ENCODE measurements at places on chromosomes 7 and 10.

GRCh38 chr7:116340201-116340847 lies 130.0 kb downstream of the TES start:
- DNase-seq, result no peak

DNA sequence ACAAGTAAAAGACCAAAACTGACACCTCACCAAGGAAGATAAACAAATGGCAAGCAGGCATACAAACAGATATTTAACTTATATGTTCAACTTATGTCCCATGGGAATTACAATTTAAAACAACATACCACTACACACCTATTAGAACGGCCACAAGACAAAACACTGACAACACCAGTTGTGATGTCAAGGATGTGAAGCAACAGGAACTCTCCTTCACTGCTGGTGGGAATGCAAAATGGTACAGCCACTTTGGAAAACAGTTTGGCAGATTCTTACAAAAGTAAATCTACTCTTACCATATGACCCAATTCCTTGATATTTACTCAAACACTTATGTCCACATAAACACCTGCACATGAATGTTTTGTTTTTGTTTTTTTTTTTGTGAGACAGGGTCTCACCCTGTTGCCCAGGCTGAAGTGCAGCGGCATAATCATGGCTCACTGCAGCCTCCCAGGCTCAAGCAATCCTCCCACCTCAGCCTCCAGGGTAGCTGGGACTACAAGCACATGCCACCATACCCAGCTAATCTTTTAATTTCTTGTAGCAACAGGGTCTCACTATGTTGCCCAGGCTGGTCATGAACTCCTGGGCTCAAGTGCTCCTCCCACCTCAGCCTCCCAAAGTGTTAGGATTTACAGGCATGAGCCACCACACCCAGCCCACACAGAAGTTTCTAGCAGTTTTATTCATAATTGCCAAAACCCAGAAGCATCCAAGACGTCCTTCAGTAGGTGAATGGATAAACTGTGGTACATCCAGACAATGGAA lies 27.3 kb downstream of the HERC4 start:
- no peak for DNase-seq

DNA sequence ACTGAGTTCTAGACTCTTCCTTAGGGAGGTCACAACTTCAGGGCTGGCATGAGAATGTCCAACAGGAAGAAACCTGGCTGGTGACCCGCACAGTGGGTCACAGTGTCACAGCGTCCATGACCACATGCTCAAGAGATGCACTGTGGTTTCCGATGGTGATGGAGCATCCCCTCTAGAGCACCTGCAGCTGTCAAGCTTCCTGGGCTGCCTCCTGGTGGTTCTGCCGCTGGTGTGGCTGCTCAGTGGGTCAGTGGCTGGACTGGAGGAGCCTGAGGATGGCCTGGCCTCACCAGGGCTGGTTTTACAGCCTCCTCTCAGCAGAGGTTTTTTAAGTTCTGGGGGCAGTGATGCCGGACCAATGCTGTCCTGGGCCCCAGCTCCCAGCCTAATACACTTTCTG lies 149.3 kb downstream of the SH3PXD2A start:
- no peak for DNase-seq

DNA sequence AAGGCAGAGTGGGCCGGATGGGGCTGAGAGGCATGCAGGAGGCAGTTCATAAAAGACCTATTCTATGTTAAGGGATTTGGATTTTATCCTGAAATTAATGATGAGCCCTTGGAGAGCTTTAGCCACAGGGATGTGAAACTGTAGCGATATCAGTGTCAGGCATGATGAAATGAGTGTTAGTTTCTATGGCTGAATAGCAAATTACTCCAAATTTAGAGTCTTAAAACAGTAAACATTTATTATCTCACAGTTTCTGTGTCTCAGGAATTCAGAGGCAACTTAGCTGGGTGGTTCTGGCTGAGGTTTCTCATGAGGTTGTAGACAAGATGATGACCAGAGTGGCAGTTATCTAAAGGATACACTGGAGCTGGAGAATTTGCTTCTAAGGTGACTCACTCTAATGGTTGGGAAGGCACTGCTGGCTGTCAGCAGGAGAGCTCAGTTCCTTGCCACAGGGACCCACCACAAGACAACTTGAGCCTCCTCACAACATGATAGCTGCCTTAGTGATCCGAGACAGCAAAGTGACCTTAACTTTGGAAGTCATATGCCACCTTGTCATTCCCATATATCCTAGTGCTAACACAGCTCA lies 36.7 kb upstream of the SFTPD start:
- DNase-seq, result no peak

DNA sequence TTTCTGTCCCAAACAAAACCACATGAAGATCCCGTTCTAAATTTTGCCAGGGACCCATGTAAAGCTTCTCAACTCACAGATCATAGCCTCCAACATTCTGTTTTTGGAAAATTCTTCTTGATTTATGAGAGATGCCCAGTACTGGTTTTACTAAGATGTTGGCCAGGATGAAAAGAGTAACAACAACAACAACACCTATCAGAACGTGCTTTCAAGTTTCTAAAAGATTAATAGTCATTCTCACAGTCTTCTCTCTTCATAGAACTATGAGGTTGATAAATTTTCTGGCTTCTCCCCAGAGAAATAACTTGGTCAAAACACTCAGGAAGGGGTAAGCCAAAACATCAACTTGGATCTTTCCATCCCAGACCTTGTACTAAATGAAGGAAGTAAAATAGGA lies 567.5 kb upstream of the IGFBP3 start:
- DNase-seq, result no peak

DNA sequence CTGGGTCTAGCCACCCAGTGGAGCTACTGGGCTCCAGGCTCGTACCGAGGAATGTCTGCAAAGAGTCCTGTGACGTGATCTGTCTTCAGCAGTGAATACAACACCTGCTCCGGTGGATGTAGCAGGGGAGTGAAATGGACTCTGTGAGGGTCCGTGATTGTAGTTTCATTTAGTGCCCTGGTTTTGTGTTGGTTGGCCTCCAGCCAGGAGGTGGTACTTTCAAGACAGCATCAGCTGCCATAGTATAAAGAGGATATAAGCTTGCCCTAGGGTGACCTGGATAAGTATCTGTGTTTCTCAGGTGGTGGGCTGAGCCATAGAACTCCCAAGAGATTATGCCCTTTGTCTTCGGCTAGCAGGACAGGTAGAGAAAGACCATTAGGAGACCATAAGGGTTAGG lies 24.6 kb upstream of the WNT2 start:
- no peak for DNase-seq

DNA sequence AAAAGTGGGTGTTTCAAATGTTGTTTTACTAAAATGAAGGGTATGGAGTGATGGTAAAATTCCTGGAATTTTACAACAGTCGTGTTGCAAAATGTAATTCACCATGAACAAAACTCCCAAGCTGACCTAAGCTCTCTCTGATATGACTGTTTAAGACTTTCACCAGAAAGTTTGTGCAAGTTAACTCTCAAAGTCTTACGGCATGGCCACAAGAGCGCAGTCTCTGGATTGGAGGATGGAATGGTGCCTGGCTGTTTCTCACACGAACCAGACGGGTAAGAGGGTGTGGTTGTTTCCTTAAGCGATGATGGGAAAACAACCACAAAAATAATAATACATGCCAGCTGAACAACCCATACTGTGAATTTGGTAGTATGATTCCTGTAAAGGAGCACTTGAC lies 662.5 kb downstream of the KCNMA1 start:
- DNase-seq, result no peak

DNA sequence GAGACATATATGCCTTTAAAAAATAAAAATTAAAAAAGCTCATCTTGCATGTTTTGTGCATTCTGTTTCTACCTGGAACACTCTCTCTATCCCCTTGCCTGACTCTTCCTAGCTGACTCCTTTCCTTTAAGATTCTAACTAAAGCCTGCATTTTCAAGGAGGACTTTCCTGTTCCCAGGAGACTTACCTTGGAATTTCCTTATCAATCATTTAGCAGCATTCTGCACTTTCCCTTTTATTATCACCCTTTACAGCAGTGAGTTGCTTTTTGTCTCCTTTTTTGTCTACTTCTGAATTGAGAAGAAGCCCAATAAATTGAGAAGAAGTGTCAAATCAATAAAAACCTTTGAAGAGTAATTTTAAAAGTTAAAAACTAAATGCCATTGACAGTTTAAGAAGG lies 142.2 kb upstream of the TMEM196 start:
- no peak for DNase-seq

DNA sequence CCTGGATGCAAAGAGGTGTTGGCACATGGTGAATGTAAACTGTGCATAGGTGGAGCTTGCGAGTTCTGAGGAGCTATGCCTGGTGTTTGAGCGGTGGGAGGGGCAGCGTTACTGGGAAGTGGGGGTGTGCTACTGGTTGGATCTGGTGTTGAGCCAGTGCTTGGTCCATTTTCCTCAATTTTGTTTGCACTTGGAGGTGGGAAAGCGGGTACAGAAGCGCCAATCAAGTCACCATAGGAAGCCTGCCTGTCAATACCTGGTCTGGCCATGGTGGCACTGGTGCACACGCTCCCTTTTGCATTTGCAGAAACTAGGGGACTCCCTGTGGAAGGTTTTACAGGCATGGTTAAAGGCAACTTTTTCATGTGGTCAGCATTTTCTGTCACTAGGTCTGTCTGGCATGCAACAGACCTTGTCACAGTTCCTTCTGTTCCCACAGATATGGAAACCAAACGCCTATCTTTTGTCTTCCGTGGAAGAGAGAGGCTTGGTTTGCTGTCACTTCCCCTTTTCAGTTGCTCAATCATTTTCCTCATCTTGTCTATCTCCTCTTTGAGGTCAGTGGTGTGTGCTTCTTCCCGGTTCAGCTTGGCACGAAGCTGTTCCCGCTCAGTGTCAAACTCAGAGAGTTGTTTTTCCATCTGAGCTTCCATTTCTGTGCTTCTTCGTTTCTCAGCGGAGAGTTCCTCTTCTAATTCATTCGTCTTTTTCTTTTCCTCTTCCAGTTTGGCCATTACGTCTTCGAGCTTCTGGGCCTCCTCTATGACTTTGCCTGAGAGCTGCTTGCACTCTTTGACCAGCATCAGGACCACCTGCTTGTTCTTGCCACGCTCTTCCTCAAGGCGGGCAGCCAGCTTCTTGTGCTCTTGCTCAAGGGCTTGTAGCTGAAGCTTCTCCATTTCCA lies 81.1 kb downstream of the CTTNBP2 start:
- DNase-seq, result no peak

GRCh38 chr7:13090959-13091358 lies 403.5 kb downstream of the ARL4A start:
- DNase-seq, result no peak

DNA sequence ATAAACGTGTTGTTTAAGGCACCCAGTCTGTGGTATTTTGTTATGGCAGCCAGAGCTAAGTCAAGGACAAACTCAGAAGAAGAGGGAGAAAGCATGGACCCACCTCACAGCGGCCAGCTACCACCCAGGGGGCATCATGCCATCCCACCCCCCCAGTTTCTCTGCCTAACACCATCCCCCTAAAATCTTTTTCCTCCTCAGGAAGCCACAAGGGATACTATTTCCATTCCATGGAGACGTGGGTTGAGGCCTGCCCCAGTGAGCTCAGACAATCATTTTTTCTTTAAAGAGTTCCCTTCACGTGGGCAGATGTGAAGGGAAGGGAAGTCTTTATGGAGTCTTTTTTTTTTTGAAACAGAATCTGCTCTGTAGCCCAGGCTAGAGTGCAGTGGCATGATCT lies 131.8 kb downstream of the FGFR2 start:
- DNase-seq, result no peak

DNA sequence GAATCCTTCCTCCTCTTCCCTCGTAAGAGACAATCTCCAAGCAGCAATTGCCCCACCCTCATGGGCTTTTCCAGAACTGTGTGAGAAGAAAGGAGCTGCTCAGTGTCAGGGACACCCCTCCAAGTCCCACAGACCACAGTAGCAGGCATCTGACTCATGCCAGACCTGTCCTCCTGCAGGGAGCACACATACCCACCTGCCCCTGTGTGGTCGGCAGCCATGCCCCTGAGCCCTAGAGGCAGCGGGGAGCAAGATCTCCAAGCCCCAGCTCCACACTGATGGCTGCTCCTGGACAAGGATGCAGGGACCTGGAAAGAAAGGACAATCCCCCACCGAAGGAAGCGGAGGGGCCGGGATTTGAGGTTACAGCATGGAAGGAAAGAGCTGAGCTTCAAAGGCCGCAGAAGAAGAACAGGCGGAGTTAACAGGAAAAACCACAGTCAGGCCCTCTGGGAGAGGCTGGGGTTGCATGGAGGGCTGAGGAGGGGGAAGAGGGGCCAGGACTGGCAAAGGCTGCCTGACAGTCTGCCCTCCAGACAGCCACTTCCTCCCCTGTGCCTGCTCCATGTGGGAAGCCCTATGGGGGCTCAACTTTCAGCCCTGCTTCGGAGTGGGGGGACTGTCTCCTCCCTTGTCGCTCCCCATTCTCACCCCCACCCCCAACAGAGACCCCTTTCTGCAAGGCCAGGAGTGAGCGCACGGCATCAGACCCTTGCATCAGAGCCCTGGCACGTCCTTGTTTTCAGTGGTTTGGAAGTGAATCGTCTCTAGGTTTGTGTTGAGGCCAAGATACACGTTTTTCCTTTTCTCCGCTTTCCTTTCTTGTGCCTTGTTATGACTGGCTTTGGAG lies 46.8 kb downstream of the ASB13 start:
- DNase-seq, result no peak

- no peak for DNase-seq
Measured at GRCh38 chr10:106711313-106711906, 453.1 kb downstream of the SORCS1 start.

GRCh38 chr7:30301751-30302150 lies 17.4 kb downstream of the ZNRF2 start:
- no peak for DNase-seq

DNA sequence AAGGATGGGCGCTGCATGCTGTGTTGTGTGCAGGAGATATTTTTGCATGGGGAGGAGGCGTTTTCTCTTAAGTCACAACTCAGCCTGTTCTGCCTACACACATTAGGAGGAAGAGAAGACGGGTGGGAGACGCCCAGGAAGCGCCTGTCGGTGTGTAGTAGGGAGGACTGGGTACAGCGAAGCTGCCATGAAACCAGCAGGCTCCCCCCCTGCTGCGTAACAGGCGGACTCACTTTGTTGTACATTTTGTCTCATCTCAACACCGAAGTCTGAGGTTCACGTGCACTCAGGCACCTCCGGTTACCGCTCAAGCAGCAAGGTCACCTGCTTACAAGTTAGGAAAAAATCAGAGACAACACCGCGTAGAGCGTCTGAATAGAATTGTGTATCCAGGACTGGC lies 56.3 kb downstream of the CRTAC1 start:
- no peak for DNase-seq

DNA sequence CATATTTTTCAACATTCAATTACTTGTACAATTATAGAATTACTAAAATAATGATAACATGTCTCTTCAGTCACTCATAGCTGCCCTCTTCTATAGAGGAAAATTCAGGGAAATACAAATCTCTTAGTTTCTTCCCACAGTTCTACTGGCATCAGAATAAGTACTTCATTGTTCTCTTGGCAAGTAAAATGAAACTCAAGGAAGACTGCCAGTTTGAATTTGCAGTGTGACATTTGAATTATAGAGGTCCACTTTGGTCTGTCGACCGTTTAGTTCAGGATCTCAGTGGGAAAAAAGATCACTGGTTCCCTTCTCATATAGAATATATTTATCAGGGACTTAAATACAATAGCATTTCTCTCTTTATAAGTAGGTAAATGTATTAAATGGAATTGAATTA lies 114.5 kb downstream of the PON1 start:
- DNase-seq, result no peak

Data from DMS 273 treated with DMSO at 0.1 percent for 48 hours (cell line).